Astrocyte of the spinal cord (primary cell): ENCODE measurements at places on chromosomes 6 and 20.

DNA sequence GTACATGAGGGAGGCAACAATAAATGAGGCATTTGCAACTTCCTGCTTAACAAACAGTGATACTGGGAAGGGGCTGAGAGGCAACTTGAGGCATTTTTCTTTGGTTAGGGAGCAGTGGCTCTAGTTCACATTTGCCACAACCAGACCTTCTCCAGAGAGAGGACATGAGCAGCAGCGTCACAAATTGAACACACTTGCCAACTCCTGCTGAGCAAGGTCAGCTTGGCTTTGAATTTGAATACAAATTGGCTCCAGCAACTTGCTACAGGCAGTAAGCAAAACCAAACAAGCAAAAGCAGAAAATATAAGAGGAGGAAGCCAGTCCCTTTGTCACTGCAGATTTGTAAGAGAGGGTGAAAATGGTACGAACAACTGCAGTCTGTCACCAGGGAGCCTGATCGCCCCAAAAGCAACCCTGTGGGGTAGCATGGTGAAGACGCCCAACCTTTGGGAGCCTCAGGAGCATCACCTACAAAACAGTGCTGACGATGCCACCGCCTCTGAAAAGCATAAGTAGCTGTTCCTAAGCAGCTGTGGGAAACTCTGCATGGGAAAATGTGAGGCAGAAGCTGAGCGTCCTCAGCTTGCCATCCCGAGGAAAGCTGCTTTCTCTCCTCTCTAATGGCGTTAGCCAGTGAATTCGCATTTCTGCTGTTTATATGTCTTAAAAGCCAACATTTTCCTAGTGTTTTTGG, 378.7 kb downstream of the RNGTT start:
- DNase-seq: no peak

GRCh38 chr6:11374036-11375010, 141.9 kb upstream of the NEDD9 start:
- no peak for DNase-seq

GRCh38 chr6:56775498-56776166, 132.9 kb upstream of the DST start:
- no peak for DNase-seq

GRCh38 chr20:4437131-4437530, 284.6 kb upstream of the PRND start:
- no peak for DNase-seq

- DNase-seq: no peak
These were observed 37.0 kb downstream of the RANBP9 start for GRCh38 chr6:13674533-13675190.

GRCh38 chr20:46934746-46935287, 40.2 kb downstream of the EYA2 start:
- no peak for DNase-seq

- no peak for DNase-seq
These were observed 5.3 kb upstream of the FILIP1 start for GRCh38 chr6:75498862-75499261.

DNA sequence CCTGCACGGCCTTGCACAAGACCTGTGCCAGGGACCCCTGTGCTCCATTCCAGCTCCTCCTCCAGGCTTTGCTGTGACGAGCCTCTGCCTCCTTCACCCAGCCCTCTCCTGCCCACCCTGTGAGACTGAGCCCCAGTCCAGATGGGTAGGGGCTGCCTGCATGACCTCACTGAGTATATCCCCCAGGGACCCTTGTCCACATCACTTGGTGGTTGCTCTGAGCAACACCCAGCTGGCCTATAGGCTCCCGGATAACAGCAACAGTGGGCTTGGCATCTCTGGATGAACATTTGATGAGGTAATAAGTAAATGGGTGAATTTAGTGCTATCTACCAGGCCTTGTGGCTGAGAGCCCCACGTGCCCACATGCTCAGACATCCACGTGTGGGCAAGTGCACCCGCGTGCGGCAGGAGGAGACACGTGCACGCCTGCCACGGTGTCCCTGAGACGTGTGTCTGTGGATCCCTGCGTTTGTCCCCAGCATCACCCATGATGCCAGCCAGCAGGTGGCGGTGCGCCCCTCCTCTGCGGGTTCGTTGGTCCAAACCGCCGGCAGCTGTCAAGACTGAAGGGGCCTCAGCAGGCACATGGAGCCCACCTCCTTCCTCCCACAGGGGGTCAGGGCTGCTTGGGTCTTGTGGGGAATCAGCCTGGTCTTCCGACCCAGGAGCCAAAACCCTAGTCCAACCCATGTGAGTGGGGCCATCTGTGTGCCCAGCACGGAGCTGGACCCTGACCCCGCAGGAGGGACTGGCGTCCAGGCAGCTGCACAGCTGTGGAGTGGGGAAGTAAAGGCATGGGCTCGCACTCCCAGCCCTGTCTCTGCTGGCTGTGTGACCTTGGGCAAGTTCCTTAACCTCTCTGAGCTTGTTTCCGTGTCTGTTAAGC, 45.9 kb downstream of the FGD2 start:
- DNase-seq: peak; percentile 68

DNA sequence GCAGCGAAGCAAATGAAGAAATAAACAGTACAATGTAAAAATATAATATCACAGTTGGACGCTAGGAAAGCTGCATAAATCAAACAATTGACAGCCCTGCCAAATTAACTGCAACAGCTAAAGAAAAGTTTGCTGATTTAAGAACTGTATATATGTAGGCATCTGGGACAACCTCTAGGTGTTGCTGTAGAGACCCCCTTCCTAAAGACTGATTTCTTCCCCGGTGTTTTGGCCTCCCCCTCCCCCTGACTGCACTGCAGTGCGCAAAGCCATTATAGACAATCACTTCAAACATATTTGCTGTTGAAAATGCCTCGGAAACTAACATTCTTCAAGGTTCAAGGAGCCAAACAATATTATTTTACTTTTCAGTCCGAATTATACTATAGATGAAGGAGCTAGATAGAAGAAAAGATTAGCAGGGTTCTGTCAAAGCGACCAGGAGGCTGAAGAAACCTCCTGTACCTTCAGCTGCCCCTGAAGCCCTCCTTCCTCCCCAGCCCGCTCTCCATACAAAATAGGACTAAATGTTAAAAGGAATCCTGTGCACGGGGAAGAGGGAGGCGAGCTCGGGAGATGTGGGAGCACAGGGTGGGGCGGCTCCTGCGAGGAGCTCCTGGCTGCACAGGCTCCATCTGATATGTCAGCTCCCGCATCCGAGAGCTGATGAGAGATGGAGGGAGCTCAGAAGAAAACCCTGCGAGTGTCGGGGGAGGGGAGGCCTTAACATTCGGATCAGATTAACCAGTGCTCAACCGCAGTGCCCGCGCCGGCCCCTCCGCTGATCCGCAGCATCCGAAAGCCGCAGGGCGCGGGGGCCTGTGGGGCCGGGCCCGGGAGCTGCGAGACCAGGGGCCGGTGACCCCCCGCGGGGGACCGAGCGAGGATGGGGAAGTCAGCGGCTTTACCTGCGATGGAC, 822 bp downstream of the ELOVL4 start:
- peak; percentile 40 for DNase-seq

DNA sequence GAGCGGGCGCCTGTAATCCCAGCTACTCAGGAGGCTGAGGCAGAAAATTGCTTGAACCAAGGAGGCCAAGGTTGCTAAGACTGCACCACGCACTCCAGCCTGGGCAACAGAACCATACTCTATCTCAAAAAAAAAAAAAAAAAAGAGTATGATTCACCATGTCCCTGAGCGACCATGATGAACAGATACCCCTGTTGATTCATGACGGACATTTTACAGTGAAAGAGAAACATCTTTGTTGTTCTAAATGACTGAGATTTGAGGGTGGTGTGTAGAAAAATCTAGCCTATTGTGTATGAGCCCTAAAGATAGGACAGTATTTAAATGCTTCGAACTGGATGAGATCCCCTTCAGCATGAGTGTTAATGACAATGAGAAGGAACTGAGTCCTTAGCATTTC, 32.8 kb downstream of the RBM24 start:
- no peak for DNase-seq

DNA sequence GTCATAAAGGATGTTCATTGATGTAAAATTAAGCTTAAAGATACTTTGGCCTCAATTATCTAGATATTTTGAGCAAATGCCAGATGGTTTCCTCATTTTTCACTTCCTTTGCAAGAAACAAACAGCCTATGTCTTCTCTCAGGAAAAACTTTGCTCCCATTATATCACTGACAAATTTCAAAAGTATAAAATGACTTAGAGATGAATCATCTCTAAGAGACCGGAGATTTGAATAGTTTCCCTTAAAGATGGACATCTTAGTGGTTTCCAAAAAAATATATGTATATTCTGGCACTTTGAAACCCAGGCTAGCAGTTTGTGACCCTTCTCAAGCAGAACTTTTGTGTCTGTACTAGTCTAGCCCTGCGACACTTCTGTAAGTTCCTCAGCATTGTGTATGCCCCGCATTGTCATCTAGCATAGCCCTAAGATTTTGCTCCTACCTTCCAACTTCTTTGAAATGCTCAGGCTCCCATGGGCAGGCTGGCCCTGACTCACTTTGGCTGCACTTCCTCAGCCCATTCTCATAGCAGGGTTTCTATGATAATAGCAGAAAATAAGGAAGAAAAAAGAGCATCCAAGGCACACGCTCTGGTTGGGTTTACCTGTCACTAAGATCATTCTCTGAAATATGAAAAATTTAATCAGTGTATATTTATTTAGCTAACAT, 25.7 kb upstream of the POU3F2 start:
- DNase-seq: peak; percentile 34

- no peak for DNase-seq
These were observed 297.2 kb downstream of the CDH26 start for GRCh38 chr20:60255415-60255814.

DNA sequence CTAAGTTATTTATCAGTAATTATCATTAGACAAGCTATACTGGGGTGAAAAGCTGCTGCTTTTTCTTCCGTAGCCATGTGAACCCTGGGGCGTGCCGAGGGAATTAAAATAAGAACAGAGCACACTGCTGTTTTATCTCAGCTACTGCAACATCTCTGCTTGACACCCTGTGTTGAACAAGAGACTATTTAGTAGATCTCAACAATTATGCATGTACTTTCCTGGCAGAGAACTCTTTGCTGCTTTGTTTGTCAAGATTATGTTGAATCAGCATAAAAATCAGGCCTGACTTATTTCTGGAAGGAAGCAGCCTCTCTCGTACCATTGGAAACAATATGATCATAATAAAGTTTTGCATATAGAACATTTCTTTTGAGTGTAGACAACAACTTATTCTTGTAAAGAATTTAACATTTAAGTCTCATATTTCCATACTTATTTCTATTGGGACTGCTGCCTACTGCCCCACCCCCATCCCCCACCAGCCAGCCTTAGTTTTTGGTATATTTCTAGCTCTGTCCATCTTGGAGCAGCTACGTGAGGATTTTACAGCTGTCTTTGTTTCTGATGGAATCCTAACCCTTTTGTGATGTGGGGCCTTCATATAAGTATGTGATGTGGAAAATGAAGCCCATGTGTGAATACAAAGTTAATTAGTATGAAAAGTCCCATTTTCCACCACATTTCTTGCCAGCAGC, 1011.4 kb downstream of the KIF16B start:
- DNase-seq: no peak

DNA sequence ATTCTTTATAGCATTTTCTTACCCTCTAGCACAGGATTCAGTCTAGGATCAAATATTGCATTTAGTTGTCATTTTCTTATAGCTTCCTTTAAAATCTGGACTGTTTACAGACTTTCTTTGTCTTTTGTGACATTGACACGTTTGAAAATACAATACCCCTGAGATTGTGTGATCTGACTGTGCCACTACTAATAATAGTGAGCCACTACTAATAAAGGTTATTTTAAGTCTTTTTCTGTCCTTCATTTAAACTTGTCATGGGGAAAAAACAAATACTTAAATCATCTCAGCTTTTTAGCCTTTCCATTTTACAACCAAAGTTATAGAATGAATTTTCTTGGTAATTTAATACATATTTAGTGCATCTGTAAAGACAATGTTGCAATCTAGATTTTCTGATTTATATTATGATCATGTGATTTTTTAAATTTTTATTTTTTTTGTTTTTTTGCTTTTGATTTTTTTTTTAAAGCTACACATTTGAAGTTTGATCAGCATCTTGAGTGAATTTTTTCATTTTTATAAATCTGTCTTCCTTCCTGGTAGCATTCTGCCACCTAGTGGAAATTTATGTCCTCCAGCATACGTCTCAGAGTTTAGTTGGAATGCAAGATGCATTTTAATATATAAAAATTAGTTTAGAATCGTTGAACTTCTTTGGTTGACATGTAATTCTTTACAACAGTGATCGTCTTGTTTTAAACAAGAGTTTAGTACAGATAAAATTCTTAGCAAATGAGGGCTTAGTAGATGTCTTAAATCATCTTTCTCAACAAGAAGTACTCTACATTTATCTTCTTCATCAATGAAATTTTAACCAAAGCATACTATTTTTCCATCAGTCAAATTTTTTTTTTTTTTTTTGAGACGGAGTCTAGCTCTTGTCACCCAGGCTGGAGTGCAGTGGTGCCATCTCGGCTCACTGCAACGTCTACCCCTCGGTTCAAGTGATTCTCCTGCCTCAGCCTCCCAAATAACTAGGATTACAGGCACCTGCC, 119.4 kb downstream of the NCOA3 start:
- peak; percentile 80 for DNase-seq

- no peak for DNase-seq
These were observed 48.2 kb upstream of the SRSF6 start for GRCh38 chr20:43409577-43409913.

DNA sequence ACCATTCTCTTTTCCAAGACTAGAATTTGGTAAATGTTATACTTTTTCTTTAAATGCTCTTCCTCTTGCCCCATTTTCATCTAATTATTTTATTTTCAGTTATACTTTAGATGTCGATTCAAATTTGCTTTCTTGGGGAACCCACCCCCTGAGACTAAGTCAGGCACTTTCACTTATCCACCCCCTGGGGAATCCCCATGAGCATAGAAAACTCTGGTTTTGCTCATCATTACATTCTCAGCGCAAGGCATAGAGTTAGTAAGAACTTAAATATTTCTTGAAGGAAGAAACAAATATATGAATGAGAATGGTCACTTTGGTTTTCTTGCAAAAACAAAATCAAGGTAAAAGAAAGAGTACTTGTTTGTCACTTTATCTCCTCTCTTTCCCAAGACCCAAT, 25.1 kb upstream of the HSF2 start:
- no peak for DNase-seq

DNA sequence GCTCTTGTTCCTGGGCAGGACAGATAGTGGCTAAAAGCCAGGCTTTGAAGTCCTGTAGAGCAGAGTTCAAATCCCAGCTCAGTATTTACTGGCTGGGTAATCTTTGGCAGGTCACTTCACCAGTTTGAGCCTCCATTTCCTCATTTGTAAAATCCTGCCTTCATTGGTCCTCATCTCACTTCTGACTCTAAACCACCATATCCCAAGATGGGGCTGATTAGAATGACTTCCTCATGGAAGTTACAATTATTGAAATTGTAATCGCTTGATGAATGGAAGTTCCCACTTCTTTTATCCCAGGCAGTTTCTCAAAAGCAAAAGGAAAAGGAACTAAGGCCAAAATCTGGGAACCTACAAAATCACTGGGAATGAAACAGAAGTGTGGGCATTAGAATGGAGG, 35.9 kb upstream of the B4GALT5 start:
- DNase-seq: no peak

DNA sequence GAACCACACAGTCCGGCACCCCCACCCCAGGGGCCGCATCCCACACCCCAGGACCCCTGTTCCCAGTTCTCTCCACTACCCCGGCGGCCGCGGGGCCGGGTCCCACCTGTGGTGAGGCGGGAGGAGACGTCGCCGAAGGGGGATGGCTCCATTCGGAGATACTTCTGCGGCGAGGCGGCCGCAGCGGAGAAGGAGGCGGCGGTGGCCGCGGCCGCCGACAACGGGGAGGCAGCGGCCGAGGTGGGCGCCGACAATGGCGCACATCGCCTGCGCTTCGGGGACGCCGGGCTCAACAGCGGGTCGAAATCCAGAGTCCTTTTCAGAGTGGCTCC, 723 bp downstream of the AKIRIN2 start:
- no peak for DNase-seq

GRCh38 chr6:134119486-134119885, 67.1 kb upstream of the SLC2A12 start:
- no peak for DNase-seq
